Myocyte (in vitro differentiated cells): ENCODE measurements at places on chromosomes 2 and 18. TPM values are rescaled to one million over a fixed set of nuclear protein-coding genes. Genes with fewer than 3 reads are reported as not detected.

GRCh38 chr2:226849349-226849748 is 13.5 kb downstream of the RHBDD1 start:
- no peak for DNase-seq

GRCh38 chr2:215262741-215263362 is 49.0 kb upstream of the ATIC start:
- no peak for DNase-seq

Gene CCBE1
- total RNA-seq, result 5.6 and 8.6 TPM in 2 replicates

Gene CFAP65
- total RNA-seq, result 0.05 TPM in 1 of 2 replicates, not detected in the other

Gene SERPINB5
- total RNA-seq, result not detected in 2 replicates

Gene RNU2-63P
- total RNA-seq, result not detected in 2 replicates

DNA sequence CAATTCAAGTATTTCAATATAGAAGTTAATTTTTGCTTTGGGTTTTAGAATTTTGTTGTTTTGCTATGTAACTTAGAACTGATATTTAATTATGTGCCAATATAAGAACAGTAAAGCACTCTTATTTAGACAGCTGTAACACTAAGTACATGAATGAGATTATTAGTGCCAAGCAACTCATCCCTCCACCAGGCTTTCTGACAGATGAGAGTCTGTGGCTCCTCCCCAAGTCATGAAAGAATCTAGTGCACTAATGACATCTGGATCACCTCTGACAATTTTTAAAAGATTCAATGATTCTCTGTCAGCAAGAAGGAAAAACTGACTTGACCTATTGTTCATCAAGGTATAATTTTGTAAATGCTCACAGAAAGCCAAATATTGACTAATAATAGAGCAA is 67.8 kb downstream of the TMEFF2 start:
- no peak for DNase-seq

Gene PLEK
- total RNA-seq, result not detected in 2 replicates

Gene DSG1
- not detected in 2 replicates for total RNA-seq
